Activated CD8-positive, alpha-beta T cell treated with anti-CD3 and anti-CD28 coated beads, Interleukin-2, amount 10 ng/mL, durations not matched to agents 7 days and 5 days (primary cell): ENCODE measurements at places on chromosomes 7 and 10. TPM values are rescaled to one million over a fixed set of nuclear protein-coding genes. Genes with fewer than 3 reads are reported as not detected.

DNA sequence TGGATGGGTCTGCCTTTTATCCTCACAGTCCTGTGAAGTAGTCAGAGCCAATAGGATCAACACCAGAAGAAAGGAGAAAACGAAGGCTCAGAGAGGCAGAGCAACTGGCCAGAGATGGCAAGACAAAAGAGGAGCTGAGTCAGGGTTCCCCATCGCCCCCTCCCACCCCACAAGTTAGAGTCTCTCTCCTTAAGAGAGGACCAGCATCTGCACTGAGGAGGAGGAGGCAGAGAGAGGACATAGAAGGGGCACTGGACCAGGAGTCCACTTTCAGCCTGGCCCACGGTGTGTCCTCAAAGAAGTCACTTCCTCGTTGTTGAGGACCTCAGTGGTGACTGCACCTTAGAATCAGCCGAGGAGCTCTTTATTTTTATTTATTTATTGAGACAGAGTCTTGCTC lies 11.6 kb downstream of the SPOCK2 start:
- no peaks in the 10 kb centered on the region for H3K27me3 ChIP-seq
- H3K36me3 ChIP-seq: peaks cover 57% of the 10 kb centered on the region
- peaks cover 82% of the 10 kb centered on the region for H3K4me1 ChIP-seq
- peak overlapping the region; percentile 58 for H3K27ac ChIP-seq

DNA sequence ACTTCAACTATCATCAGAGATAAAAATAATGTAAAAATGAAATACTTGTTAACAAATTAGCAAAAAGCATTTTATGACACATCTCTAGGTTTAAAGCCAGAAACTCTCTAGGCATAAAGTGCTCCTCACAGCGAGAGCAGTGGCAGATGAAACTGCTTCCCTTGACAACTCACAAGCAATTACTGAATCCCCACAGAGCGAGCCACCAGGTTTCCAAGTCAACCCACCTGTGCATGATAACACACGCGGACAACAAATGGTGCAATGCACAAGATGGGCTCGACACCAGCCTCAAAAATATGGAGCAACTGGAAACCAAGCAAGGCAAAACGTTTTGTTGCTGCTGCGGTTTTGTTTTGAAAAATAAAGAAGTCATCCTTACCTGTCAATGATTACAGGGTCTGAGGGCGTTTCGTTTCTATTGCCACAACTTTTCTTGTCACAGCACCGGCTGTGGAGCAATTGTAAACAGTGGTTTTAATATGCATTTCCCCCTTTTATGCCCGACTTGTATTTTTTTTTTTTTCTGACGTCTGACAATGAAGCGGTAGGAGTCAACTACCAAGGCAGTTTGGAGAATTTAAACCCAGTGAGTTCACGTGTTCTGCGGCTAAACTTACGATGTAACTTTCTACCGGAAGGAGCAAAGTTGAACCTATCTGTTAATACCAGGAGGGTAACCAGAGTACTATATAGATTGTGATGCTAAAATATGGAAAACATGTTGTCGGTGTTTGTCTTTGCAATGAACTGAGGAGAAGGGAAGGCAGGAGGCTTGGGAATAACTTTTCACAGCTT lies 7.0 kb downstream of the EBF3 start:
- no peak overlapping the region for H3K27ac ChIP-seq
- no peak for DNase-seq
- peaks cover 51% of the 10 kb centered on the region for H3K27me3 ChIP-seq
- H3K4me1 ChIP-seq: peaks cover 10% of the 10 kb centered on the region
- peaks cover 6% of the 10 kb centered on the region for H3K36me3 ChIP-seq

DNA sequence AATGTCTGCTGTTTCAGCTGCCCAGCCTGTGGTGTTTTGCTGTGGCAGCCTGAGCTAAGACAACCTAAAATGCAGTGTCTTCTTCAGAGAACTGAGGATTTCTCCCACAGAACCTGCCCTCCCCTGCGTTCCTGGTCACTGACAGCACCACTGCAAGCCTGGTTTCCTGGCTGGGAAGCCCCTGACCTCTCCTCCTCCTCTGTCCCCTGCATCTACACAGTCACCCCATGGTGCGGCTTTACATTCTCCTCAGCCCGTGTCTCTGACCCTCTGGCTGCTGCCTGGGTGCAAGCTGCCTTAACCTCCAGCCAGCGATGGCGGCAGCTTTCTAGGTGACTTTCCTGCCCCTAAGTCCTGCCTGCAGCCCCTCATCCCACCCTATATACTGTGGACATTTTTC lies 337.3 kb upstream of the ZNF32 start:
- no peaks in the 10 kb centered on the region for H3K36me3 ChIP-seq
- no peaks in the 10 kb centered on the region for H3K4me1 ChIP-seq
- no peak overlapping the region for H3K4me3 ChIP-seq
- H3K27me3 ChIP-seq: peaks cover 13% of the 10 kb centered on the region
- H3K27ac ChIP-seq: no peak overlapping the region

DNA sequence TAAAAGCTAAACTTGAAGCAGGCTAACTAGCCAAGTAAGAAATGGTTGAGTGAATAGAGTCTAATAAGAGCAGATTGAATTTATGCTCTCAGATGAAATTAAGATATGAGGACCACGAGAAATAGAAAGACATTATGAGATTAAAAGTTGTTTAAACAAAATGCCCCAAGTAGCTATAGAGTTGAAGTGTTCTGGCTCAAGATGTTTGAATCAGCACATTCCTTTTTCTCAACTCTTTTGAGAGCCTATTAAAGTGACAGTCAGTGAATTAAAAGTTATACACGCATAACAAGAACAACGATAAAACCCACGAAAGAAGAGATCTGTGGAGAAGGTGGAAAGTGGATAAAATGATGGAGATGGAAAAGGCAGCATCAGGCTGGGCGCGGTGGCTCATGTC lies 322.2 kb upstream of the ANKRD30A start:
- no peaks in the 10 kb centered on the region for H3K4me1 ChIP-seq
- no peak for DNase-seq
- H3K27me3 ChIP-seq: no peaks in the 10 kb centered on the region

DNA sequence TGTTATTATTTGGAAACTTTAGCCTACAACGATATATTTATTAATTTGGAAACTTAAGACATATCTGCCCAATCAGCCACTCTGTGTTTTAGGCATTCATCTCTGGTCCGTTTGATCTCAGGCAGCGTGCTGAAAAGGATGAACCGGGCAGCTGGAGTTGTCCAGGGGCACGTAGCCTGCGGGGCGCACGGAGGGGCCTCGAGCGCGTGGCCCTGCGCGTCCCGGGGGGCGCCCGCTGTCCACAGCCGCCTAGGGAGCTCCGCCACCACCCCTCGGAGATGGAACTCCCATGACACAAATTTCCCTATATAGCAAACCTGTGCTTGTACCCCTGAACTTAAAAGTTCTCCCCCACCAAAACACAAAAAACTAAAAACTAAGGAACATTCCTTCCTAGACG lies 24.3 kb upstream of the MKI67 start:
- no peak overlapping the region for H3K27ac ChIP-seq
- no peak for DNase-seq
- H3K36me3 ChIP-seq: peaks cover 9% of the 10 kb centered on the region

DNA sequence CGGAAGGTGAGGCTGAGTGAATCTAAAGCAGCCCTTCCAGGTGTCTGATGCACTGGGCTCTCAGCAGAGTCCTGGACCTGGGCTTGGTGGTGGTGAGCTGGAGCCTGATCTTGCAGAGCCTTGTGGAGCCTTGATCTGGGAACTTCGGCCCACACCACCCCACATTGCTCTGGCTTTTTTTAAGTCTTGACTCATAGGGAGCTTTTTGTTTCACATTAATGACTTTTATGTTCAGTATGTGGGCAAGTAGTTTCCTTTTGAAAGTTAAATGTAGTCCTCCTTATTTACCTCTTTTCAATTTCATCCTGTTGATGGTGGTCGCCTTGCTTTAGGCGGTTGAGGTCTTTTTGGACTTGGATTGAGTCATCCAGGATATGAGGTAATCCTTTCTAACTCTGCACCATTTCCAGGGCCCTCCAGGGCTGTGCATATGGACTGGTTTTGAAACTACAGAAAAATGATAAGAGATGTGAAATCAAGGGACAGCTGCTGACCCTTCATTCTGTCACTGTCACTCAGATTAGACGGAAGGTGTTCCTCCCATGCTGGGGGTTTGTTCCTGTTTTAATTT lies 2.9 kb upstream of the NRAP start:
- H3K36me3 ChIP-seq: peaks cover 6% of the 10 kb centered on the region
- H3K4me3 ChIP-seq: no peak overlapping the region
- peaks cover 11% of the 10 kb centered on the region for H3K27me3 ChIP-seq

GRCh38 chr10:54026340-54026739 lies 774.7 kb downstream of the PCDH15 start:
- H3K4me3 ChIP-seq: no peak overlapping the region
- H3K27ac ChIP-seq: no peak overlapping the region
- no peaks in the 10 kb centered on the region for H3K4me1 ChIP-seq
- no peak for DNase-seq

GRCh38 chr7:19284596-19285300 lies 139.5 kb upstream of the FERD3L start:
- no peak overlapping the region for H3K4me3 ChIP-seq
- H3K27me3 ChIP-seq: no peaks in the 10 kb centered on the region
- no peak for DNase-seq
- no peak overlapping the region for H3K27ac ChIP-seq
- H3K36me3 ChIP-seq: no peaks in the 10 kb centered on the region

DNA sequence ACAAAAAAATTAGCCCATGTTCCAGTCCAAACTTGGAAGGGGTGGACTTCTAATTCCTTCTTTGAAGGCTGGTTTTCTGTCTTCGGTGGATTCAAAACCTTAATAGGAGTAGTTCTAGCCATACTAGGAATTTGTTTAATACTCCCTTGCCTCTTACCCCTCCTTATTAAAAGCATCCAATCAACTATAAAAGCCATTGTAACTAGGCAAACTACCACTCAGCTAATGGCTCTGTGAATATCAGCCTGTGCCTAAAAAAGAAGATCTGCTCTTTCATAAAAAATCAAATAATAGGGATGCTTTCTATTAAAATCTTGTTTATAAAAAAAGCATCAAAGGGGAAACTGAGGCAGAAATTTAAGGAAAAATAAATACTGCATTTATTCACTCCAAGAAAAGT lies 4.1 kb upstream of the ADCK2 start:
- H3K4me1 ChIP-seq: peaks cover 18% of the 10 kb centered on the region
- H3K36me3 ChIP-seq: no peaks in the 10 kb centered on the region
- H3K27me3 ChIP-seq: peaks cover 16% of the 10 kb centered on the region
- no peak overlapping the region for H3K27ac ChIP-seq
- no peak for DNase-seq
- H3K4me3 ChIP-seq: no peak overlapping the region

DNA sequence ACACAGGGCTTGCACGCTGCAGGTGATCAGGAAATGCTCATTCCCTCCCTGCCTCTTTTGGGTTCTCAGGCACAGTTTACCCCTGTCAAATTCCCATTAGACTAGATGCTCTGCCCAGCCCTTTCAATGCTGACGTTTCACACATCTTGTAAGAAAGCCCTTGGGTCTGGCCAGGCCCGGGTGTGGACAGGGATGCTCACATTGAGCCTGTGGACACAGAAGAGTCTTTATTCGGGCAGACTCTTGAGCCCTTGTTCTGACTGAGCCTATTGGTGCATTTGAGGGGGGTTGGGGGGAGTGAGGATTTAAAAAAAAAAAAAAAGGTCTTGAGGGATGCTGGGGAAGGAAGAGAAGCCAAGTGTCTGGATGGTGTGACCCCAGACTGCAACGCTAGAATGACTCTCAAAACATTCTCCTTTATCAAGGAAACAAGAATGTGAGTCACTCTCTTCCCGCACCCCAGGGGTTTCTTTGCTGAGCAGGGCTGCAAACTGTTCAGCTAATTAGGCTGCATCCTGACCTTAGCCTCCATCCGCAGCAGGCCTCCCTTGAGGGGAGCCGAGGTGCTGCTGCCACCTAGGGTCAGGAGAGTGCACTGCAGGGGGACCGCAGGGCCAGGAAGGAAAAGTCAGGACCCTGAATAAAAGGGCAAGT lies 53.6 kb upstream of the TMEM72 start:
- no peaks in the 10 kb centered on the region for H3K4me1 ChIP-seq
- no peak overlapping the region for H3K27ac ChIP-seq
- H3K27me3 ChIP-seq: peaks cover 6% of the 10 kb centered on the region
- no peak overlapping the region for H3K4me3 ChIP-seq
- no peaks in the 10 kb centered on the region for H3K36me3 ChIP-seq
- peak; percentile 67 for DNase-seq

Gene CHN2
- 9.2 TPM for total RNA-seq

Gene FFAR4
- not detected for total RNA-seq

Gene CLEC5A
- not detected for total RNA-seq

Gene AGMO
- not detected for total RNA-seq

Gene LIPN
- total RNA-seq: not detected
